Lung (tissue), 17 donors: ENCODE measurements at places on chromosomes 2 and 18. TPM values are rescaled to one million over a fixed set of nuclear protein-coding genes. Genes with fewer than 3 reads are reported as not detected.

GRCh38 chr18:69157906-69158305 lies 242.8 kb upstream of the DOK6 start:
- no peaks in the 10 kb centered on the region for H3K4me1 ChIP-seq
- H3K4me3 ChIP-seq, result no peak overlapping the region
- no peak overlapping the region for H3K27ac ChIP-seq
- no peak for DNase-seq
- no peaks in the 10 kb centered on the region for H3K27me3 ChIP-seq

GRCh38 chr2:100178085-100178788 lies 35.8 kb upstream of the AFF3 start:
- H3K4me1 ChIP-seq, result peaks cover 10% of the 10 kb centered on the region
- no peaks in the 10 kb centered on the region for H3K27me3 ChIP-seq
- H3K27ac ChIP-seq, result no peak overlapping the region
- H3K4me3 ChIP-seq, result no peak overlapping the region
- no peaks in the 10 kb centered on the region for H3K36me3 ChIP-seq

DNA sequence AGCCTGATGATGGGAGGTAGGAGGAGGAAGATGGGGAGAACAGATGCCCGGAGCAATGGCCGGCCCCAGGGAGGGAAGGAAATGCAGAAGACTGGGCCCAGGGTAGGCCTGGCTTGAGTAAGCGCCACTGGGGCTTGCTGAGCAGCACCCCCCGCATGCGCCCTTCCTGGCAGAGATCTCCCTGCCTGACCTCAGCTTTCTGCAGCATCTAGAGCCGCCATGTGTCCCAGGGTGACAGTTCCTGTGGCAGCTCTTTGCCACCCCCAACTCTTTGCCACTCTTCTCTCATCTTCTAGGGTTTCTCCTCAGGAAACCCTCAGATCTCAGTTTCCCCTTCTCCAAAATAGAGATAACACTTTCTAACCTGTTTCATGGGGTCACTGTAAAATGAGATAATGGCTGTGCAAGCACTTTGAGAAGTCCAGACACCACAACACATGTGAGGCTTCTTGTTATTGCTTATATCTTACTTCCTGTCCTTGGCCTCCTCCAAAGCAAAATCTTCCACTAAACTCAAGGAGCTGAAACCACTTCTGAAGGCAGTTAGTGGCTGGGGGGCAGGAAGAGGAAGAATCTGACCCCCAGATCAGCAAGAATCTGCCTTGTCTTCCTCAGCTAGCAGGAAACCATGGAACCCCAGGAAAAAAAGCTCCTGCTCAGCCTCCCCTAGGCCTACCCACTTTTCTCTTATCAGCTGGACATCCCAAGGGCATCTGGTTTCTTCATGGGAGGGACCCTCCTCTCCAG lies 64.9 kb downstream of the EPAS1 start:
- peaks cover 38% of the 10 kb centered on the region for H3K36me3 ChIP-seq
- H3K27me3 ChIP-seq, result no peaks in the 10 kb centered on the region
- no peak overlapping the region for H3K27ac ChIP-seq
- H3K4me3 ChIP-seq, result no peak overlapping the region

- H3K36me3 ChIP-seq, result no peaks in the 10 kb centered on the region
- no peak overlapping the region for H3K4me3 ChIP-seq
- no peak overlapping the region for H3K27ac ChIP-seq
- H3K4me1 ChIP-seq, result no peaks in the 10 kb centered on the region
- H3K27me3 ChIP-seq, result no peaks in the 10 kb centered on the region
Observed at GRCh38 chr2:64937687-64938491, 51.3 kb upstream of the SLC1A4 start.

The IRS1 gene
- 4.9 TPM for polyA plus RNA-seq

GRCh38 chr2:191158747-191159146 lies 8.0 kb upstream of the STAT4 start:
- H3K27me3 ChIP-seq, result no peaks in the 10 kb centered on the region
- H3K4me3 ChIP-seq, result no peak overlapping the region

- no peaks in the 10 kb centered on the region for H3K4me1 ChIP-seq
- no peaks in the 10 kb centered on the region for H3K36me3 ChIP-seq
- DNase-seq, result peak; percentile 54
- no peaks in the 10 kb centered on the region for H3K27me3 ChIP-seq
- H3K27ac ChIP-seq, result no peak overlapping the region
Observed at GRCh38 chr2:216665242-216665641, 30.1 kb downstream of the IGFBP5 start.

DNA sequence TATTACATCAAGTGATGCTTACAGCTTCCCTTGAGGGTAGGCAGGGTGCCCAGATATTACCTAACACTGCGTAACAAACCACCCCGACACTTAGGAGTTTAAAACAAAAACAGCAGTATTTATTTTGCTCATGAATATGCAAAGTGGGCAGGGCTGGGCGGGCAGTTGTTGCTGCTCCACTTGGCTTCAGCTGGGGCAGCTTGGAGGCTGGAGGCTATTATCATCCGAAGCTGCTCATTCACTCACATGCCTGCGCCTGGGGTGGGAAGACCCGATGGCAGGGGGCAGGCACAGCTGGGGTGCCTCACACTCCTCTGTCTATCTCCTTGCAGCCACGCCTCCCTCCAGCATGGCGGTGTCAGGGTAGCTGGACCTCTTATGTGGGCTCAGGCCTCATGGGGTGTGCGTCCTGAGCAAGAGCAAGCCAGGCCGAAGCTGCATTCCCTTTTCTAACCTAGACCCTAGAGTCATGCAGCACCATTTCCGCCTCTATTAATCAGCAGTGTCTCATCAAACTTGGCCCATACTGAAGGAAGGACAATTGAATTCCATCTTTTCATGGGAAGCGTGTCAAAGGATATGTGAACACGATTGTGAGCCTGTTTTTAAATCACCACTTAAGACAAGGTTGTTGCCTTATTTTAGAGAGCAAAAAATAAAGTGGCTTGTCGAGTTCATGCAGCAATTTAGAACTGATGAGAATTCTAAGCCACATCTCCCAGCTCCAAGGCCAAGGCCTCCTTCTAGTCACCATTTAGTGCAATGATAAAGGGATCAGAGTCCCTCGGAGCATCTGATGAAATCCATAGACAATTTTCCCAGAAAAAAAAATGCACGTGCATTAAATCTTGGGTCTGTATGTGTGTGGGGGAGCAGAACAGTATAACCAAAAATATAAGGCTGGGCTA lies 54.9 kb downstream of the SDC1 start:
- DNase-seq, result no peak
- no peak overlapping the region for H3K4me3 ChIP-seq
- no peaks in the 10 kb centered on the region for H3K4me1 ChIP-seq
- no peaks in the 10 kb centered on the region for H3K36me3 ChIP-seq

DNA sequence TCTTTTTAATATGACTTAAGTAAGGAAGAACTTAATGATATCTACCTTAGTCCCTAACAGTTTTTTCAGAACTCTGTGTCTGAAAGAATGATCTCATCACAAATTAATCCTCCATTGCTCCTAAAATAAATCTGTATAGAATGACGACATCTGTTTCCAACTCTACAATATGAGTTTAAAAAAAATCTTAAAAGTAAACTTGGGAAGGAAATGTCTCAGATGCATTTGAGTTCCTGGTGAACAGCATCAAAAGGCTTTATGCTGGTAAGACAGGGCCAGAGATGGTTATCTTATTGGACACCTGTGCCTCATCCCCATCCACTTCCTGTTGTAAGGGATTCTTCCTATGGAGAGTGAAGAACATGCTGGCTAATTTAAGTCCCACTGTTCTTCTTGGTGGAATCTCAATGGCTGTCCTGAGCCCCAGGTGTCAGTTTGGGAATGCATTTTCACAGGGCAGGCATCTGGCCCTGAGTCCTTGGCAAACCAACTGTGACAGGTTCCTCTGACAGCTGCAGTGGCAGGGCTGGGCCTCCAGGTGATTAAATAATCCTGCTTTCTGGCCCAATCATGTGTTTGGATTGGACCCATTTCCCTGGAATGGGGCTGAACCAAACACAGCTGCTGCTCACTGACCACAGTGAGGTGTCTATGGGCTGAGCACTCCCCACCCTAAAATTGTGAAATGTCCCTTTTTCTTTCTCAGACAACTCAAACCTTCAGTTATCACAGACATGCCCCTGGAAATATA lies 12.9 kb upstream of the NCKAP5 start:
- H3K27me3 ChIP-seq, result no peaks in the 10 kb centered on the region
- no peaks in the 10 kb centered on the region for H3K4me1 ChIP-seq
- DNase-seq, result no peak
- H3K36me3 ChIP-seq, result no peaks in the 10 kb centered on the region

The ACSL3 gene
- 50.9 TPM for polyA plus RNA-seq

DNA sequence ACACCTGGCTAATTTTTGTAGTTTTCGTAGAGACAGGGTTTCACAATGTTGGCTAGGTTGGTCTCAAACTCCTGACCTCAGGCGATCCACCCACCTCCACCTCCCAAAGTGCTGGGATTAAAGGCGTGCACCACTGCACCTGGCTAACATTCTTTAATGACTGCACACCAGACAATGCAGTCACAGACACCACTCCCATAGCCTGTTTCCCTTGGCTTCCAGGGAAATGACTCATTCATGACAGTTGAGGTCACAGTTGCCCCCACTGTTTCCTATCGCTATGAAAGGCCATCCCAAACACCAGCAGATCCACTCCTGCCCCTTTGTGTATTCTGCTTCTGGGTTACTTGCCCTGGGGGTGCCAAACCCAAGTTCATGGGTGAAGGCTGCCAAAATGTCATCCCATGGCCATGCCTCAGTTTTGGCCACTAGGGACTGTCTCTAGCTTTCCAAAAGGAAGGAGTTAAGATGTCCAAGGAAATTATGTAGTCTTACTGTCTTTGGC lies 8.7 kb downstream of the CHMP1B start:
- no peaks in the 10 kb centered on the region for H3K27me3 ChIP-seq
- DNase-seq, result no peak

- peak overlapping the region; percentile 88 for H3K27ac ChIP-seq
- H3K36me3 ChIP-seq, result no peaks in the 10 kb centered on the region
- H3K4me1 ChIP-seq, result peaks cover 16% of the 10 kb centered on the region
- no peak overlapping the region for H3K4me3 ChIP-seq
Observed at GRCh38 chr18:57780318-57780705, 22.8 kb downstream of the ATP8B1 start.

The TMEFF2 gene
- not detected for polyA plus RNA-seq

DNA sequence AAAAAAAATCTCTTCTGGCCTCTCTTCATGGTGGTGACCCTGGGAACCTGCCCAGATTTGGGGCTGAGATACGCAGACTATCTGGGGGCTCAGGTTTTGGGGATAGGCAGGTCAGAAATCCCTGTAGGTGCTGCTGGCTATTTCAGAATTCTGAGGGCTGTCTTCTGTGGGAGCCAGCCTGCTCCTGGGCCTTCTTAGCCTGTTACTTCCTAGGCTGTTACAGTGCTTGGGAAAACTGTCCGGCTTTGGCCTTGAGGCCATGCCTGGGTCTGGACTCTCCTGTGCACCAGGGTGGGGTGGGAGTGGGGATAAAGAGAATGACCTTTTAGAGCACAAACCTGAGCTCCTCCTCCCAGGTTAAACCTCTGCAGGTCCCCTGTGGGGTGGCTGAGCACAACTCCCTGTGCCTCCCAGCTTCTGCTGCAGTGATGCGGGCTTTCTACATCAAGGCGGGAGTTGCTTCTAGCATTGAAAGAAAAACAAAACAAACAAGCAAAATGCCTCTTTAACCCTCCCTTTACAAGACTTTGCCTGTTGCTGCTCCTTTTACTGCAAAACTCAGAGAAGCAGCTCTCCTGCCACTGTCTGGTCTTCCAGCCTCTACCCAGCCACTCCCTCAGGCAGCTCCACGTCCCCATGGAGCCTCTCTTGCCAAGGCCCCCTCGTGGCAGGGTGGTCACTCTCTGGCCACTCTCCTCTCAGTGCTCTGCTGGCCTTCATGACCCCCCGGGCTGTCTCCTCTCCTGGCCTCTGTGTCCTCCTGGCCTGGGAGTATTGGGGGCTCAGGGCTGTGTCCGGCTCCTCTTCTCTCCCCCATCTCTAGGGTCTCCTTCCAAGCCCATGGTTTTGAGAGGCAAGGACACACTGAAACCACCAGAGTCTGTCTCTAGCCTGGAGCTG lies 293.0 kb upstream of the HS6ST1 start:
- DNase-seq, result no peak
- H3K27ac ChIP-seq, result no peak overlapping the region
- H3K4me3 ChIP-seq, result no peak overlapping the region
- H3K36me3 ChIP-seq, result no peaks in the 10 kb centered on the region
- no peaks in the 10 kb centered on the region for H3K4me1 ChIP-seq

The GPR39 gene
- 9.8 TPM for polyA plus RNA-seq

DNA sequence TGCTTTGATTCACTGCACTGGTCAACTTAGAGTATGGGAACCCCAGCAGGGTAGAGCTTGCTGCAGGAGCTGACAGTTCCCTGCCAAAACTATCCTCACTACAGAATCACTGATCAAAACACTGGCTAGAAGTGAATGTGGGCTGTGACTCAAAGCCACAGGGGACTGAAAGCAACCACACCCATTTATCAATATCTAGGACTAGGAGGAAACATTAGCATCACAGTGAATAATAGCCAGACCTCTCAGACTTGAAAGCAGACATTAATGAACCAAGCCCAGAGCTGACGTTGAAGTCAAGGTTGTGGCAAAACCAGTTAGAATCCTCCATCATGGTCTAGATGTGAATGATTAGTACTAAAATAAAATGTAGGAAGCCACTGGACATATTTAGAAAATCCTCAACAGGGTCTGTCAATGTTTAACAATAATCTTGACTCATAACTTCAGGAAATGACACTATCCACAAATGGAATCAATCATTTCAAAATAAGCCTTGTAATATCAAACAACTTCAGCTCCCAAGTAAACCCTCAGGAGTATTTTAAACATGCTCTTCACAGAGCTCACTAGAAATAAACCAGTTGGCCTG lies 131.4 kb downstream of the CDH20 start:
- DNase-seq, result no peak
- no peaks in the 10 kb centered on the region for H3K27me3 ChIP-seq
- no peak overlapping the region for H3K27ac ChIP-seq
- H3K4me3 ChIP-seq, result no peak overlapping the region
- H3K36me3 ChIP-seq, result no peaks in the 10 kb centered on the region
- H3K4me1 ChIP-seq, result no peaks in the 10 kb centered on the region

The MAPRE2 gene
- polyA plus RNA-seq, result 13.3 TPM

- H3K4me1 ChIP-seq, result no peaks in the 10 kb centered on the region
- DNase-seq, result no peak
- no peak overlapping the region for H3K4me3 ChIP-seq
- no peaks in the 10 kb centered on the region for H3K27me3 ChIP-seq
- H3K27ac ChIP-seq, result no peak overlapping the region
Observed at GRCh38 chr2:183995632-183996031, 602.7 kb upstream of the ZNF804A start.

DNA sequence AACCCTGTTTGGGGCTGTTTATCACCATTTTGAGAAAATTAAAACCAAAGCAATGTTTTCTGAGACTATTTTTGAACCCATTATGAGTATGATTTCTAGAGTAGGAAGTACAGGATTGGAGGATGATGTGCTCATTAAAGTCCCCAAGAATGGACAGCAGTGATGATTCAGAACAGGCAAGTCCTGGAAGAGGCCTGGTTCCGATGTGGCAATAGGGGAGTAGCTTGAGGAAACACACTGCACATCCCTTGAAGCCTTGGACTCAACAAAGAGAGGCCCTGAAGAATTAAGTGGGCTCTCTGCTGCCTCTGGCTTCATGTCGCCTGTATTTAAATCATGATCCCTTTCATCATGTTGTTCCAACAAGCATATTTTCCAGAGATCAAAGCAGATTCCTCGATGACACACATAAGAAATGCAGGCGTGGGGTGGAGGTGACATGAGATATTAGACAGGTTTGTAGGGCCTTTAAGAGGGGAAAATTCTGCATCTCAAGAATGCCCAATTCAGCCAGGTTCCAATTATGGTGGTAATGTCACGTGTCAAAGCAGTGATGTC lies 242.2 kb downstream of the FHOD3 start:
- no peaks in the 10 kb centered on the region for H3K36me3 ChIP-seq
- no peak overlapping the region for H3K27ac ChIP-seq
- no peak for DNase-seq

- no peak overlapping the region for H3K4me3 ChIP-seq
- H3K36me3 ChIP-seq, result peaks cover 6% of the 10 kb centered on the region
- no peaks in the 10 kb centered on the region for H3K27me3 ChIP-seq
- no peaks in the 10 kb centered on the region for H3K4me1 ChIP-seq
- DNase-seq, result no peak
Observed at GRCh38 chr2:19936203-19936602, 34.4 kb upstream of the TTC32 start.

The SLC9A4 gene
- not detected for polyA plus RNA-seq

The COL4A4 gene
- 5.6 TPM for polyA plus RNA-seq
